ENCODE measurements at places on chromosomes 3 and 15.

DNA sequence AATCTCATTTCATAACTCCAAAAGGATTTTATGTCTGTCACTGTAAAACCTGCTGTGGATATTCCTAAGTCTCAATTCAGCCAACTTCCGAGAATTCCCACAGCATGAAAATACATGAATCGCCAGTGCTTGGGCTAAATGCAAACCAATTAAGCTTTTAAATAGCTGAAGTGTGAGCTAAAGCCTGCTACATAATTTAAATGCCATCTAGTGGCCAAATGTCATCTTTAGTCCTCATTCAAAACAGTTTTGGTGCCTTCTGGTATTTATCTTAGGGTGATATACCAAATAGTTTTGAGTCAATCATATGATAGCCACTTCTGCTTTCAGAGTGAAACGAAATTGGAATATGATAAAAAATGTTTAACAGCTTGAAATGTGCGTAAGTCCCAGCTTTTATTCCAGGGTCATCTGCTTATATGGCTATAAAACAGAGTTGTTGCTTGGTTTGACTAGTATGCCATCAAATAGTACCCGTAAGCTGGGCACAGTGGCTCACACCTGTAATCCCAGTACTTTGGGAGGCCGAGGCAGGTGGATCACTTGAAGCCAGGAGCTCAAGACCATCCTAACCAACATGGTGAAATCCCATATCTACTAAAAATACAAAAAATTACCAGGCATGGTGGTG is 41.8 kb upstream of the CCNL1 start:
- peak; percentile 61 for DNase-seq

GRCh38 chr15:63519548-63520178 is 15.3 kb downstream of the USP3 start:
- DNase-seq, result no peak

DNA sequence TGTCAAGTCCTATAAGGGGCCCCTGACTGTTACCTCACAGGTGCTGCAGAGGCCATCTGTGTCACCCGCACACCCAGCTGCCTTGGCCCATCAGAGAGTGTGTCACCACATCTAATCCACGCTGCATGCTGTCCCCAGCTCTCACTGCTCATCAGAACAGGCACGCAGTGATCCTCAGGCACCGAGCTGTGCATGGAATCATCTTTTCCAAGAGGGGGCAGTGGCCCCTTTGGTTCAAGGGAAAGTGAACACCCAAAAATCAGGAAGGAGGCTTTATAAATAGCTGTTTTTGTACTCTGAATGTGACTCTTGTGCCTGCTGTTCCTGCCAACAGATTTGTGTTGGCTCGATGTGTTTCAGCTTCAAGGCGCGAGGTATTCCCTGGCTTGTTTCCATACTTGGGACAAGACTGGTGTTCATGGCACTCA is 110.3 kb upstream of the ETV5 start:
- DNase-seq, result no peak

DNA sequence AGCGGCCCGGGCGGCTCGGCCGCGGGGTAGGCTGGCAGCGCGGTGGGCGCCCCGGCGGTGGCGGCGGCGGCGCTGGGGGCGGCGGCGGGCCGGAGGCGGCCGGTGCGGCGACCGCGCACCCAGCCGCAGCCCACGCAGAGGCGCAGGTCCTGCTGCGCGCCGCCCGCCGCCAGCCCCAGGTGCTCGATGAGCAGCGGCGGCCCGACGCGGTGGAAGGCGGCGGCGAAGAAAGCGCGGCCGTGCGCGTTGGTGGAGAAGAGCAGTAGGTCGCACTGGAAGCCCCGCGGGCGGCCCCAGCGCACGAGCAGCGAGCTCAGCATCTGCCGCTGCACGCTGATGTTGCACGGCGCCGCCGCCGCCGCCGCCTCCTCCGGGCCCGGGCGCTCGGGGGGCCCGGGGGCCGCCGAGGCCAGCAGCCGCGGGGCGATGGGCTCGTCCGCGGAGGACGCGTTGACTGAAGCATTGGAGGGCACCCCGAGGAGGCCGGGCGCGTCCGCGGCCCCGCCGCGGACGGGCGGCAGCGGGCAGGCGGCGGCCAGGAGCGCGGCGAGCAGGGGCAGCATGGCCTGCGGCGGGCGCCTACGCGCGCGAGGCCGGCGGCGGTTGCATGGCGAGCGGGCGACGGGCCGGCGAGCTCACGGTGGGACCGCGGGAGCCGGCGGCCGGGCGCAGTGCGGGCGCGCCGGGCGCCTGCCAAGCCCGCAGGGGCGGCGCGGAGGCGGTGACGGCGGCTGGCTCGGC is 452 bp downstream of the TMEM158 start:
- DNase-seq, result no peak

- no peak for DNase-seq
Measured at GRCh38 chr3:13158408-13158807, 85.2 kb upstream of the IQSEC1 start.

- no peak for DNase-seq
Measured at GRCh38 chr15:74506515-74506840, 34.5 kb upstream of the ARID3B start.

- no peak for DNase-seq
Measured at GRCh38 chr3:64743156-64743886, 55.5 kb upstream of the ADAMTS9 start.

DNA sequence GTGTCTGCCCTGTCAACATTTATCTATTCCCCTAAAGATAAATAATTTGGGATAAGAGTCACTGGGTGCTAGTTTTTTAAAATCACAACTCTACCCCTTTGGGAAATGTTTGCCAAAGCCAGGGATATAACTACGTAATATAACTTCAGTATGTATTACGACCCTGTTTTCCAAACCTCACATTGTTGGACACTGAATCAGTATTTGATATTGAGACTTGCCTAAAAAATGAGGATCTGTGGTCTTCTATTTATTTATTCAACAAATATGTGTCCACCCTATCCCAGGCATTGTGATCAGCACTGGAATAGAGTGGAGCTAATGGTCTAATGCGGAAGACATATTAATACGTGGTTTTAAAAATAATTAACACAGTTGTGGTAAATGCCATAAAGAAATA is 4.5 kb upstream of the MGA start:
- no peak for DNase-seq

GRCh38 chr3:97021778-97022177 is 207.4 kb downstream of the EPHA6 start:
- DNase-seq, result no peak

GRCh38 chr3:98701071-98701675 is 62.0 kb upstream of the ST3GAL6 start:
- no peak for DNase-seq

GRCh38 chr15:32866454-32867312 is 148.9 kb downstream of the GREM1 start:
- DNase-seq, result no peak

DNA sequence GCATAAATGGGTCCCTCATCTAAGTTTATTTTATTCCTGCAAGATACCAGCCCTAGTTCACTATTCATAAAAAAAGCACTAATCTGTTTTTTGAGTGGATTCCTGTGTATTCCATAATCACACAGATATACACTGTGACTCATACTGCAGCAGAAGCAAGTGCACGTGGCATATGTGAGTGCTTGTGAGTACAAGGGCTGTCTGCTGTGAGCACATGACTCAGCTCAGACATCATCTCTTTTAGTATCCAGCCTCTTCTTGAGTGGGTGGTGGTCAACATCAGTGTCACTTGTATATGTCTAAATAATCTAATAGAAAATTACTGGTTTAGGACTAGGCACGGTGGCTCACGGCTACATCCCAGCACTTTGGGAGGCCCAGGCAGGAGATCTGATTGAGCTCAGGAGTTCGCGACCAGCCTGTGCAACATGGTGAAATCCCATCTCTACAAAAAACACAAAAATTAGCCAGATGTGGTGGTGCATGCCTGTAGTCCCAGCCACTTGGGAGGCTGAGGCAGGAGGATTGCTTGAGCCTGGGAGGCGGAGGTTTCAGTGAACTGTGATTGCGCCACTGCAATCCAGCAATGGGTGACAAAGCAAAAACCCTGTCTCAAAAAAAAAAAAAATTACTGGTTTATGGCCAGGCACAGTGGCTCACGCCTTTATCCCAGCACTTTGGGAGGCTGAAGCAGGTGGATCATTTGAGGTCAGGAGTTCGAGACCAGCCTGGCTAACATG is 49.8 kb downstream of the NIPA2 start:
- no peak for DNase-seq

DNA sequence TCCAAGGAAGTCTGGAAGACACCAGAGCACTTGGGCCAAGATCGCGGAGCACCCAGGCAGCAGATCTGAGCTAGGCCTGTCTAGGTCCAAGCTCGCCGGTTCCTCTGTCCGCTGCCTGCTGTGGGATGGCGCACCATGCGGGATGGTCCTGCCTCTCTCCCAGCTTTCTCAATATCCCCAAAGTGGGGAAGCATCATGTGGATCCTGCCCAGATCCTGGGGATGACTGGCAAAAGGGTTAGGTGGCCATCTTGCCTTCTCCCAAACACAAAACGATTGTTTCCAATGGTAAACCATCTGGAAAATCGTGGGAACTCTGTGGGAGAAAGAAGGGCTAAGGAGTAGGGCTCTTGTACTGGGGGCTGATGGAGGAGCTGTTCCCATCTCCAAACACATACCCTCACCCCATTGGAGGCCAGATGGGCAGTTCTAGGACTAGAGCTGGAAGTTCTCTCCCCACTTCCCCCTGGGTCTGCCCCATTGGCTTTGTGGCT is 8.9 kb downstream of the PRKCD start:
- DNase-seq, result no peak

DNA sequence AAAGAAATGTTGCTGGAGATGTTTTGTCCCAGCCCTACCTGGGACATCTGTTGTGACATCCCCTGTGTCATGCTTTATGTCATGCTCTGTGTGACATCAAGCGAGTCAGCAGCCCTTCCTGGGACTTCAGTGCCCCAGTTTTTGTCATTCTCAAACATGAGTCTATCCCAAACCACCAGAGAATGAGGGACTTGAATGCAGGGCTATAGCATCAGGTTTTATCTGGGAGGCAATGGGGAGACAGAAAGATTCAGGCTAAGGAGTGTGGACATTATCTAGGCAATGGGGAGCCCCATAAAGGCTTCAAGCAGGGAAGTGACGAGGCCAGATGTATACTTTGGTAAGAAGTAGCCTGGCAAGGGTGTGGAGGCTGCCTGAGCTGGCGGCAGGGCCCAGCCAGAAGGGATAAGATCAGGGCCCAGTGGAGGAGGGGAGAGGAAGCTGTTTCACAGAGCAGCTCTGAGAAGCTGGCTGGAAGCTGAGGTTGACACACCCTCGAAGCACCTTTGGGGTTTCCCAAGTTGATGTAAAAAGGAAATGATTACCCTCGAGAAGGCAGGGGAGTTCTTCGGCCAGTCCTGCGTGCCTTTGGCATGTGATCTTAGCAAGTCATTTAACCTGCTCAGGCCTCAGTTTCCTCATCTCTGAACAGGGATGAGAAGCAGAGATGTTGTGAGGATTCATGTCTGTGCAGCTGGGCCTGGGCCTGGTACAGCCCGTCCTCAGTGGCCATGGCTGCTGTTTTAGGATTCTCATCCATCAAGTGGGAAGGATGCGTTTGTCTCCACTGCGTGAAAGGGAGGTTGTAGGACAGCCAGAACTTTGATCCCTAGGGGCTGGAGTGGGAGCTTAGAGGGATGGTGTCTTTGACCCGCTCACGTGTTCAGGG is 34.3 kb downstream of the IRAK2 start:
- DNase-seq, result peak; percentile 81

GRCh38 chr3:152843955-152844354 is 9.0 kb downstream of the P2RY1 start:
- no peak for DNase-seq

DNA sequence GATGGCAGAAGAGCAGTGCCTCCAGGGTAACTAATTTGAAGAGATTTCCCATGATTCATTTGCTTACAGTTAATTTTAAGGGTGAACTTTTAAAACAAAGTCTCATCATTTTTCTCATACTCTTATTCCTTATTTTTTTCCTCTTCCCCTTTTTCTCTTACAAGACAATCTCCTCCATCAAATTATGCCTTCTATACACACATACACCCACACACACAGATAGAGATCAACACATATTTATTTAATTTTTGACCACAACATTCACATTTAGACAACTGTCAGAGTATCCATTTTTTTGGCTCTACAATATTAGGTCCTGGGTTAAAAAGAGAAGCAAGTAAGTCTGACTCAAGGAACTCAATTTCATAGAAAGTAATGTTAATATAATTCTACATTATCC is 37.6 kb downstream of the AAGAB start:
- no peak for DNase-seq

DNA sequence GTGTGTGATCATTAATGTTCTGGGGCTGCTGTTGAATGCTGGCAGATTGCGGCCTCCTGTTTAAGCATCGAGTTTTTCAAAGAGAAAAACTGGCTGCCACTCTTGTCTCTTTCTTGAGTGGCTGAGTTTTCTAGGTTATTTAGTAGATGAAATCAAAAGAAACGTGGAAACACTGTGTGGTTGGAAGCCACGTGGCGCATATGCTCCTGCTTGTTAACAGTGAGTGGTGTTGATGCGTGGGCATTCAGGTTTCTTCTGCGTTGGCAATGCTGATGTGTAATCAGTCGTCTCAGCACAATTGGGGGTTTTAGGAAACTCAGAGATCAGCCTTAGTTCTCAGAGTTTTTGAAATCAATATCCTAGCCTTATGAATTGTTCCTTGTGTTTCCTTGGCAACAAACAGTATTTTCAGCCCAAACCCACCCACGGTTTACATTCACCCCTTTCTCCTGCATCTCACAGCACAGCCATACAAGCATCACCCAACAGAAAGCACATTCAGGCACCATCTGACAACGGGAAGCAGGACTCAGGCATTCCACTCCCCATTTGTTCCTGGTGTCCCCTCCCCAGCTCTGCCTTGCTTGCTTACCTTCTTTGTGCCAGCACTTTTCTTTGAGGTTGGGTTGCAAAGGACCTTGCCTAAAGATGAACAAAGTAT is 74.7 kb downstream of the SEC22A start:
- no peak for DNase-seq

- no peak for DNase-seq
Measured at GRCh38 chr3:37635251-37635650, 226.4 kb upstream of the CTDSPL start.

GRCh38 chr3:59540696-59541095 is 490.9 kb upstream of the CFAP20DC start:
- no peak for DNase-seq

- DNase-seq, result no peak
Measured at GRCh38 chr3:13536832-13537231, 12.1 kb upstream of the FBLN2 start.

Measured in hematopoietic multipotent progenitor cell treated with erythropoietin and hydrocortisone succinate and interleukin-3 and kit ligand, for 17 days (in vitro differentiated cells).